B cell (primary cell): ENCODE measurements at places on chromosomes 5 and 9. TPM values are rescaled to one million over a fixed set of nuclear protein-coding genes. Genes with fewer than 3 reads are reported as not detected.

Gene SV2C
- 0.07 TPM in 1 of 2 replicates, not detected in the other for total RNA-seq

Gene ALDH1A1
- total RNA-seq, result not detected in 2 replicates

Gene RHOBTB3
- 5.0 and 5.3 TPM in 2 replicates for total RNA-seq

Gene SERF1A
- 13.2 and 13.9 TPM in 2 replicates for total RNA-seq

Gene SHISAL2B
- not detected in 2 replicates for total RNA-seq

Gene CDC25C
- total RNA-seq, result not detected in 2 replicates

Gene TPM2
- 6.0 and 6.3 TPM in 2 replicates for total RNA-seq

Gene RNF183
- total RNA-seq, result 0.39 TPM in 1 of 2 replicates, not detected in the other

Gene PCDHGA9
- 1.9 and 2.5 TPM in 2 replicates for total RNA-seq

Gene INSL6
- total RNA-seq, result not detected in 2 replicates

Gene PPP3R2
- not detected in 2 replicates for total RNA-seq
